IPS DF 6.9 (cell line): ENCODE measurements at places on chromosomes 11 and 22.

DNA sequence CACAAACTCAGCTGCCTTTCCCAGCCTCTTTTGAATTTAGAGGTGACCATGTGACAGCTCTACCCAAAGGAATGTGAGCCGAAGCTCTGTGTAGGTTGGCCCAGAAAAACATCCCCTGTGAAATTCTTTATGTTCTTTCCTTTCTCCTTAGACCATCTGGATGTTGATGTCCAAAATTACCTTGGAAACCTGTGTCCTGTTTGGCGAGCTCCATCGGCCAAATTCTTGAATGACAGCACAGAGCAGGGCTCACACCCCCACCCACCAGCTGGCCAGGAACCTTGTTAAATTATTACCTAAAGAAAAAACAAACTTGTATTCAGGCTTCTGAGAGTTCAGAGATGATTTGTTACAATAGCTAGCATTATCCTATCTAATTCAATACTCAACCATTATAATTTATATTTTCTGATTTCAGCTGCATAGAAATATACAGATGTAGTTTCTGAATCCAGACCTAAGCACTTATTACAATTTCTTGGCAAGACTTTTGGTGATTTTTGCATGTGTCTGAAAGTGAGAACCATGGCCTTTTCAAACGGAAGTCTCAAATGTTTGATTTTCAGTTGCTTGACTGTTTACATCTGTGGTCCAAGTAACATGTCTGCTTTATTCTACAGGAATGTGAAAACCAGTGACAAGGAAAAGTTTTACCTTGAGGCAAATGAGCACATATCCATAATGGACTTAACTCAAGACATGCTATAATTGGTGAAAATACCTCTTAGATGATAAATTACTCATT is 554.2 kb downstream of the NTM start:
- no peak for DNase-seq

- DNase-seq: no peak
These were observed 15.6 kb downstream of the SREBF2 start for GRCh38 chr22:41848468-41848867.

GRCh38 chr11:120098503-120099020 is 39.4 kb downstream of the TRIM29 start:
- DNase-seq: no peak

DNA sequence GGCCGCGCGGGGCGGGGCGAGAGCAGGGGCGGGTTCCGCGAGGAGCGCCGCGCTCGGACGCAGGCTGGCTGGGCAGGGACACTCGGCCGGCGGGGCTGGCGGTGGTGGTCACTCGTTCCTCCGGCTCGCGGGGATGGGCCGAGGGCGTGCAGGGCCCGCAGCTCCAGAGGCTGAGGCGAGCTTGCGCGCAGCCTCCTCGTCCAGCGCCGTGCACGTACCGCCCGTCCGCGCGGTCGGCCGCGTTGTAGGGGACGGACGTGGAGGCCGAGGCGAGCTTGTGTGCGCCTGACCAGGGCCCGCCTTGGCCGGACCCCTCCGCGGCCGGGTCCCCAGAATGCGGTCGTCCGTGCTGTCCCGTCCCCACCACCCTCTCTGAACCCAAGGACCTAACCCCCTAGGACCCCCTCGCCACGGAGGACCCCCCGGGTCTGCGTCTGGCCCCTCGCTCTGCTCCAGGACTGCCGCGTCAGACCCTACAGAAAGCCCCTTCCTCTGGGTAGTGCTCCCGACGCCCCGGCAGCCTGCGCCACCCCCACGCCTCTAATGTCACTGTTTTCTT is 569 bp upstream of the YPEL1 start:
- no peak for DNase-seq

DNA sequence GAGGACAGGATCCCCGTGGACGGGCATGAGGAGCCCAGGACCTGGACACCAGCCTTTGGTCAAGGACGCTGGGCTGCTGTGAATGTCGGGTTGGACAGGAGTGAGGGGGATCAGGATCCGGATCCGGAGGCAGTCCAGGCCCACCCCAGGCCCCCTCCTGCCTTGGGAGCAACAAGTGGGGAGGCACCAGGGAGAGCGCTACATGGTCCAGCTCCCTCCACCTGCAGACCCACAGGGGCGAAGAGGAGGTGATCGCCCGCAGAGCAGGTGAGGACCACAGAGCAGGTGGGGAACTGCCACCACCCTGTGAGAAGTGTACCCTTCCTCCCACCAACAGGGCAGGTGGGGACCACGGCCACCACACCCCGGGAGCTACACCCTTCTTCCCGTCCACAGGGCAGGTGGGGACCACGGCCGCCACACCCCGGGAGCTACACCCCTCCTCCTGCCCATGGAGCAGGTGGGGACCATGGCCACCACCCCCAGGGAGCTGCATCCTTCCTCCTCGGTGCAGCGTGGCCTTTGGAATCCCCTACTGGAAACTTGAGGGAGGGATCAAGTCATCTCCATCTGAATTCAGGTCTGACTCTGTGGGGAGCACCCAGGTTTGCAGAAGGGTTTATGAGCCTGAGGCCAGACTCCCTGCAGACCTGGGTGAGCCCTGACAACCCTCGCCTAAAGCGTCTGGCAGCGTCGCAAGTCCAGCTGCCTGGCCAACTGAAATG is 141.0 kb downstream of the BRD1 start:
- DNase-seq: no peak

GRCh38 chr22:17847360-17848078 is 73.2 kb upstream of the BID start:
- no peak for DNase-seq

DNA sequence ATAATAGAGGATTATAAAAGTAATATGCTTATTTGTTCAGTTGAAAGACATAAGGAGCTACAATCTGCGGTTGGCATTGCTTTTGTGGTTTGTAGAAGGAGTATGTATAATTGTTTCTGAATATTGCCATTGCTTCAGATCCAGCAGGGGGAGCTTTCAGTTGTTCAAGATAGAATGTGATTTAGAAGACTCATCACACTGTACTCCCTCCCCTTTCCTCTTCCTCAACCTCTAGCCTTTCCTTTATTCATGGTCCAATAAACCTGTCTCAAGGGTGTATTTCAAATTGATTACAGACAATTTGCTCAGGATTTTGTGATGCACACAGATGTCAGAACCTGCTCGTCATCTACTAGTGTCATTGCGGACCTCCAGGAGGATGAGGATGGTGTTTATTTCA is 9.8 kb downstream of the PRMT3 start:
- no peak for DNase-seq

DNA sequence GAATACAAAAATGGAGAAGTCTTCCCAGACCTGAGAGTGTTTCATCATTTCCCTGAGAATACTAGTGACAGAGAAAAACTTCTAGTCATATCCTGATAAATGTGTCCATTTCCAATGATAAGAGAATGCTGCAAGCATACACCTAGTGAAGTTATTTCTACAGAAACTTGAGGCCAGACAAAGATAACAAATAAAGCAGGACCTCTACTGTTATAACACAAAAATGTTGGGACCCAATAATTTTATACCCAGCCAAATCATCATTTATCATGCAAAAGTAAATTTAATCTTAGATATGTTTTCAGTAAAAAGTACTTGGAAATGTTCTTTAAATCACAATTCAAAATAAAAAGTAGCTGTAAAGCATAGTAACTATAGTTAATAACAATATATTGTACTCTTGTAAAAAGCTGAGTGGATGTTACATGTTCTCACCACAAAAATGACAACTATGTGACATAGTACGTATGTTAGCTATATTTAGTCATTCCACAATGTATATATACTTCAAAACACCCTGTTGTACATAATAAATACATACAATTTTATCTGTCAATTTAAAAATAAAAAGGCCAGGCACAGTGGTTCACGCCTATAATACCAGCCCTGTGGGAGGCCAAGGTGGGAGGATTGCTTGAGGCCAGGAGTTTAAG is 12.6 kb downstream of the RRAS2 start:
- no peak for DNase-seq

- DNase-seq: no peak
These were observed 1.9 kb downstream of the GDPD4 start for GRCh38 chr11:77299528-77299993.

GRCh38 chr22:46373921-46374662 is 38.6 kb downstream of the TRMU start:
- DNase-seq: no peak

- DNase-seq: no peak
These were observed 393 bp downstream of the RELA start for GRCh38 chr11:65662247-65662798.

DNA sequence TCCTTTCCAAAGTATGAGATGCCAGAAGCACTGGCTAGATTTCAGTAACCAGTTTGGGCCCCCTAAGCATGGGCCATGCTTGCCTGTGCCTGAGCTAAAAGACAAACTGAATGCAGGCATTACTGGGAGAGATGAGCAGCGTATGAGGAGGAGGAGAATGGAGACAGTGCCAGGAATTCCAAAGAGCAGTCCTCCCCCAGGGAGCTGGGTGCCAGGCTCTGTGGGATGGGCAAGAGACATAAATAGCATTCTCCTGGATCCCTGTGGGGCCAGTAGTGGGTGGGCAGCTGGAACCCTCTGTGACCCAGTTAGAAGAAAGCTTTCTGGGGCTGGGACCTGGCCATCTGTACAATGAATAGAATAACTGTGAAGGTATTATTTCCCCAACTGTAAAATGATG is 235.6 kb downstream of the KCNA4 start:
- no peak for DNase-seq

DNA sequence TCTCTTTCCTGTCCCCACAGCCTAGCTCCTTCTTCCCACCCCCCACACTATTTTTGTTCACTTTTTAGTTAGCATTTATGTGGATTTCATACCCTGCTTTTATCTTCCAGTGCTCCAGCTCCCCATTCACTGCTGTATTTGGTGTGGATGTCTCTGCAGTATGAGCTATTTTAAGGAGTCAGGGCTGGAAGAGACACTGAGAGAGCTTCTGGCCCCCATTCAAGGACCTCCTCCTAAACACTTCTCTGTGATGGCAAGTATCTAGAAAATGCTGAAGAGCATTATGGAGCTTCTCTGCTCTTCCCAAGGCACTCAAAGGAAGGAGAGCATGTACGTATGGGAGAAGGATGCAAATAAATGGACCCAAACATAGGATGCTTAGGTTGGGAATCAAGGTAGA is 79.5 kb downstream of the RAB30 start:
- DNase-seq: no peak

- DNase-seq: no peak
These were observed 56.1 kb upstream of the EIF3M start for GRCh38 chr11:32527261-32528175.

GRCh38 chr22:20725987-20726558 is 47.8 kb upstream of the SERPIND1 start:
- no peak for DNase-seq

DNA sequence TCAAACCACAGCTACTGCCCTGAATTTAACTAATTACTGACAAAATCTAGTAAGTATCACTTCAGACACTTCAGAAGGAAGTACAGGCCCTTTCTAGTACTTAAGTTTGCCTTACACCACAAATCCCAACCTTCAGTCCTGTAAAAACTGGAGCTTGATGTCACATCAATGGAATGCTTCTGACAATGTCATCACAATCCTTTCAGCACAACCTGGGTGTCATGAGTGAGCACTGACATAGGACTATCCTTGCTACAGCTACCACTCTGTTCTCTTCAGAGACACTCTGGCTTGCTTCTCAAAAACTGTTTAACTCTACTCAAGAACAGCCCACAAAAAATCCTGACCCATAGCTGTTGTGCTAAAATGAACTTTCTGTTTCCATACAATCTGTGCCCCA is 108.2 kb downstream of the RRM1 start:
- DNase-seq: no peak

GRCh38 chr11:127017482-127017881 is 16.9 kb upstream of the KIRREL3 start:
- DNase-seq: no peak

GRCh38 chr11:45407226-45407625 is 121.1 kb upstream of the SYT13 start:
- DNase-seq: no peak

GRCh38 chr22:40463683-40464082 is 93.3 kb downstream of the SGSM3 start:
- no peak for DNase-seq

GRCh38 chr11:47352556-47352955 is at the start of gene MYBPC3:
Gene MYBPC3, minus strand, starts transcription at chr11:47352702. Its CDS starts 55 bp downstream, at chr11:47352647.
- no peak for DNase-seq

DNA sequence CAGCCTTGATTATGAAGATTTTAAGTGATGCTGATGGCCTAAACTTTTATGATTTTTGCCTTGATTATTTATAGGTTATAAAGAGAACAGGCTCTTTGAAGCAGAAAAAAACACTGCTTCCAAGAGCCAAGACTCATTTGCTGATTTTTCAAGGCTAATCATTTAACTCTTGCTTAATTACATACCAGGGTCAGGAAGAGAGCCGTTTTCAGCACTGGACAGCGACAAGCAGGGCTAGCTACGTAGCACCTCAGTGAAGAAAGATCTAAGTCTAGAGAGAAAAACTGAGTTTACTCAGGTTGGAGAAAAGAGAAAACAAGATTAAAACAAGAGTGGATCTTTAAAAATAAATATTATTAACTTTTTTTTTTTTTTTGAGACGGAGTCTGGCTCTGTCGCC is 615.4 kb upstream of the B3GAT1 start:
- DNase-seq: peak; percentile 52

DNA sequence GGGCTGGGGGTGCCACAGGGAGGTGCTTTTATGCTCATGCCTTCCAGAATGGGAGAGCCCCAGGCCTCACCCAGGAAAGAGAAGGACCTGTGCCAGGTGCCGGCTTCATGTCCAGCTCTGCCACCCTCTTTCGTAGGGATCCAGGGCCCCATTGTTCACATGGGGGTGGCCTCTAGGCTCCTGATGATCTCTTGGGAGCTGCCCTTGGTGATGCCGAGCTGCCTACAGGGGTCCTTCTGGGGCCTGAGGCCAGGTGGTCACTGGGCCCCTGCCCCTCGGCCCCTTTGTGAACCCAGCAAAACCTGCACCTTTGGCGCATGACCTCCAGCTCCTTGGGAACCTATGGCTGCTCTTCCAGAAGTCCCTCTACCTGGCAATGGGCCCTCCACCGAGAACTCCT is 41.4 kb upstream of the SMIM38 start:
- no peak for DNase-seq

DNA sequence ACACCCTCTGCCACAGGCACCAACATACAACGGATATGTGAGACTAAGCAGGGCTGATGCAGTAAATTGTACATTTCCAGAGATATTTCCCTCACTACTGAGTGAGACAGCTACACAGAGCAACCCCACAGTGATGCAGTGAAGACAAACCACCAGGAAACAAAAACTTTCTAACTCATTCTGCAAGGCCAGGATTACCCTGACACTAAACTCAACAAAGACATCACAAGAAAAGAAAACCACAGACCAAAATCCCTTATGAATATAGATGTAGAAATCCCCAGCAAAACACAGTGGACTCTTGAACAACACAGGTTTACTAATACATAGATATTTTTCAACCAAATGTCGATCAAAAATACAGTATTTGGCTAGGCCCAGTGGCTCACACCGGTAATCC is 1.5 kb upstream of the SLC7A4 start:
- DNase-seq: no peak

DNA sequence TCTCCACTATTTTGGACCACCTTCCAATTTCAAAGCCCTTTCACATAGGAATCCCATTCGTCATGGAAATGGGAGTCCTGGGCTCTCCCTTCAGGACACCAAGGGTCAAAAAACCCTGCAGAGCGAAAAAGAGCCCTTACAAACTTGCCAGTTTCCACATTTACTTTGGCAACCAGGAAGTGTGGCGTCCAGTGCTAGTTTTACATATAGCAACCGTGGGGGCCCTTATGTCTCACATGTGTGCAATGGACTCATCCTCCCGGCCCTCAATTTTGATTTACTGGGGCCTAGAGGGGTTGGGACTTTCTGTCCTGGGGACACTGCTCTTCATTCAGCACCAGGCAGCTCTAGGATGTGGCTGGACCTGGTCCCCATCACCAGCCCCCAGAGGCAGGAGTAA is 33.7 kb downstream of the DAGLA start:
- DNase-seq: no peak
